ENCODE measurements at places on chromosomes 5 and 9. TPM values are rescaled to one million over a fixed set of nuclear protein-coding genes. Genes with fewer than 3 reads are reported as not detected.

The LEAP2 gene
- total RNA-seq: 1.9 TPM

The LAMC3 gene
- total RNA-seq: 68.3 TPM

The HEMGN gene
- total RNA-seq: 0.76 TPM

DNA sequence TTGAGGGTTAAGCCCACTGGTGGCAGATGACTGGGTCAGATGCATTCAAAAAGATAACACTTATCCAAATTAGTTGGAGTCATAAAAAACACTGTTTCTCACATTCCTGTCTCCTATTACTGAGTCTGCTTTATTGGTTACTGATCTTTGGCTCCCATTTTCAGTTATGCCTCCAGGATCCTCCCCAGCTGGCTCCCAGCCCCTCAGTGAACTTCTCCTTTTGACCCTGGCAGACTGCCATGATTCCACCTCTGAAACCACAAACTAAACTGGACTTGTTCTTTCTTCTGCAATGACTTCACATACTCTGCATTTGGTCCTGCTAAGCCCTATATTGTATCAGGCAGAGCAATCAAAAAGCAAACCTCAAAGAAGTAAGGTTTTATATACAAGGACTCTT, 860.8 kb upstream of the DMAC1 start:
- DNase-seq: no peak

DNA sequence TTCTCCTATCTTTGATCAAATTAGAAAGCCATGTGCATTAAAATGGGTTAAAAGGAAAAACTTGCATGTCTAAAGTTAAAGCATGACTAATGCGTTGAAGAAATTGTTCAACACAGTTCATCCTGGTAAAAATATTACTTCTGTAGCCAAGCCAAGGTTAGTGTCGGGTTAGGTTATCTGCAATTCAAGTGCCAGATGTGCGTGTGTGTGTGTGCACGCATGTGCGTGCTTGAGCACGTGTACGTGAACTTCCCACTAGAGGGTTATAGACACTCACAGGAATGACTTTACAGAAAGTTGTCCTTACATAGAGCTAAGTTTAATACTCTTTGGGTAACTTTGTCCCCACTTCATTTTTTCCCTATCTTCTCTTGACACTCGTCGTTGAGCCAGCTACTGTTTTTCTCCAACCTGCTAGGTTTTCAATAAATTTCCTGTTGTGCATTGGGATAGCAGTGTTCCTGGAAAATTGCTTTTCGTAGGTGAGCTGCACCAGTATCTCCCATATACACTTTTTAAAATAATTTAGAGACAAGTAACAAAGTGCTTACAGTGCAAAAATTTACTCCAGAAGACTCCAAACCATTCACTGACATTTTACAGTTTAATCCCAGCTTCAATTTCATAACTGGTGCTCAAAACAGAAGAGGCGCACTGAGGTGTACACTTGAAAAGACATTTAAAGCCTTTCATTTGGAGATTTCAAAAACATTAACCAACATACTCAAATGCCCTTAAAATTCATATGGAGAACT, 353.8 kb downstream of the NFIB start:
- DNase-seq: no peak

GRCh38 chr5:110625376-110625999, 101.0 kb downstream of the TMEM232 start:
- no peak for DNase-seq

DNA sequence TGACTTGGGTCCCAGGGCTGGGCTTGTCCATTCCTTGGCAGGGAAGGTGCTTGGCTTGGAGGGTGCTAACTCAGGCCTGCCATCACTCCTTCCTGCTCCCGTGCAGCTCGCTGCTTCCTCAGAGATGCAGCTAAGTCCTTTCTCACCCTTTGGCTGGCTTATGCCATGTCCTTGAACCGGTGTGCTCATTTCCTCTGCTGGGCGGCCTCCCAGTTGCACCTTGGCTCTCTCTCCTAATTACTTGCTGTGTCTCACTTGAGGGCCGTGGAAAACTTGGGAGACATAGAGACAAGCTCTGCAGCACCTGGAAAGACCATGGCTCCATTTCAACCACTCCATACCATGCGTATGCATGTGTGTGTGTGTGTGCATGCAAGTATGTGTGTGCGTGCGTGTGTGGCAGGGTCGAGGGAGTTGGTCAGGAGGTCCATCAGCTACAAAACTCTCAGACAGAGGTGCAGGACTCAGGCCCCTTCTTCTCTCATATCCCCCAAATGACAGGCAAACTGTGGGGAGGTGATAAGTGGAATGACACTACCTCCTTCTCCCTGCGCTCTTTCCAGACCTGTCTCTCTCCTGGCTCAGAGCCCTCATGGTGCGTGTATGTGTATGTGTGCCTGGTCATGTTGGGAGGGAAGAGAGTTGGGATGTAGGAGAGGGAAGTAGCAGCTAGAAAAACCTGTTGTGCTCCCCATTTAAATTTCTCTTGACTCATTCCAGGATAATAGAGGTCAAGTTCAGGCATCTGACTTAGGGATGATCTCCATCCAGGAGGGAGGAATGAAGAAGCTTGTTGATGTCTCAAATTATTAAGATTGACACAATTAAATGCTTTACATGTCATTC, 17.6 kb upstream of the MTMR12 start:
- DNase-seq: no peak

DNA sequence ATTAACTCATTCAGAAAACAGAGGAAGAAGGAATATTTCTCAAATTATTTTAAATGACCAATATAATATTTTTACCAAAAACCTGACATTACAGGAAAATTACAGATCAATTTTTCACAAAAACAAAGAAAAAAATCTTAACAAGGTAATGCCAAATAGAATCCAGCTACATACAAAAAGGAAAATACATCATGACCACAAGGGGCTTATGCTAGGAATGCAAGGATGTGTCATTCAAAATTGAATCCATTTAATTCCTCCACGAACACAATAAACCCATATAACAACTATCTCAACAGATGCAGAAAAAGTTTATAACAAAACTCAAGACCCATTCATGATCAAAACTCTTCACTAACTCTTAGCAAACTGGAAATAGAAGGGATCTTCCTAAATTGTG, 239.8 kb downstream of the EPB41L4A start:
- no peak for DNase-seq

DNA sequence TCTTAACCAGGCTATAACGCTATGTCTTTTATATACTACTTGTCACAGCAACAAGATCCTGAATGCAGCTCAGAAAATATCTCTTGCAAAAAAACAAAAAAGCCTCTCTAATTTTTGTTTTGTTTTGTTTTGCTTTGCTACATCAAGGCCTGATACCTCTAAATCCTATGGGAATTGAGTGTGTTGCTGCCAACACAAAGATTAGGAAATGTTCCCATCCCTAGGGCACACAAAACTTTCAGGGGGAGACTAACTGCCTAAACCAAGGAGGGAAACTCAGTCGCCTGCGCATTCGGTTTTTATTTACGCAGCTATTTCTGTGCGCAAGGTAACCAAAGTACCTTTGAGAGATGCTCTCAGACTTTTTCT, 1.7 kb downstream of the SSBP2 start:
- DNase-seq: no peak

- DNase-seq: no peak
Measured at GRCh38 chr5:1865948-1866347, 16.8 kb downstream of the IRX4 start.

DNA sequence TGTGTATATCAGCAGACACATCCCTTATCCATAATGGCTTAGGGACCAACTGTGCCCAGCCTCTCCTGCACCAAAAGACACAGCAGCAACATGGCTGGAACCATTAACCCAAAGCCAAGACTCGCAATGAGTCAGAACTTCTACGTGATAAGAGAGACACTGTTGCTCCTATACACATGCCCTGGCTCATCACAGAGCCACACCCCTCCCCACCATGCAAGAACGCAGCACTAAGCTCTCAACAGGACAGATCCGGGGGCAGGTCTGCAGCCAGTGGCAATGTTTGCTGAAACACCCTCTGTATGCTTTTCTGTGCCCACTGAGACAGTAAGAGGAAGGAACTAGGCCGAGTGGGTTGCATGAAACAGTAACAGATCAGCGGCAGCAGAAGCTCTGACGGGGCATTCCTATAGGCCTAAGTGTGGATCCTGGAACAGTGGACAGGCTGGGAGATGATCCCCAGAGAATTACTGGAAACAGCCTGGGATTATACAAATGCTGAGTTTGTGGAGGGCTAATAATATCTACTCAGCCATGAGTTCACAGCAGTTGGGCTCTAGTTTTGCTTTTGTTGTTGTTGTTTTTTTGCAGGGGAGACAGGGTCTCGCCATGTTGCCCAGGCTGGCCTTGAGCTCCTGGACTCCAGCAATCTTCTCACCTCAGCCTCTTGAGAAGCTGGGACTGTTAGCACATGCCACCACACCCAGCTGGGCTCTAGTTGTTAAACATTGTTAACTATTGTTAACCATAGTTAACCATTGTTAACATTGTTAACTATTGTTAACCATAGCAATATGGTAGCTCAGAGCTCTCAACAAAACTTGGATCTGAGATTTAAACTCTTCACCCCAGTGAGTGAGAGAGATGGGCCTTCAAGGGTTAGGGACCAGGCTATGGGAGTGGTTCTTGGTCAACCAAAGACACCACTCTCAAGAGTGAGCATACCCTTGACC, 41.0 kb downstream of the B4GALT1 start:
- DNase-seq: peak; percentile 86
